Renal pelvis (tissue), 12 donors: ENCODE measurements at places on chromosomes 2 and 18.

DNA sequence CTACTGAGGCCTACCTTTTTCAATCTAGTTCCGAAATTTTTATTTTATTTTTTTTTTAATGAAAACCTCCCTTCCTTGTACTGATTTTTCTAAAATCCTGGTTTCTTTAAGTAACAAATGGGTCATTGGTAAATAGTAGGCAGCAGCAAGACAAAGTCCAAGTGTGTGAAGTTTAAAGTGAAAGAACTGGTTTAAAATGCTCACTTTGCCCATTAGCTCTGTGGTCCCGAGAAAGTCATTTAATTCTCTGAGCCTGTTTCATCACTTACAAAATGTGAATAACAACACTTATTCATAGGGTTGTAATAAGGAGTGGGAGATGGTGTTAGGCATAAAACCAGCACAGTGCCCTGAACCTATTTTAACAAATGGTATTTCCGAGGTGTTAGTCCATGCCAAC lies 426.2 kb downstream of the ERBB4 start:
- no peak for DNase-seq

GRCh38 chr2:167438206-167438605 lies 549.9 kb downstream of the XIRP2 start:
- DNase-seq = no peak

DNA sequence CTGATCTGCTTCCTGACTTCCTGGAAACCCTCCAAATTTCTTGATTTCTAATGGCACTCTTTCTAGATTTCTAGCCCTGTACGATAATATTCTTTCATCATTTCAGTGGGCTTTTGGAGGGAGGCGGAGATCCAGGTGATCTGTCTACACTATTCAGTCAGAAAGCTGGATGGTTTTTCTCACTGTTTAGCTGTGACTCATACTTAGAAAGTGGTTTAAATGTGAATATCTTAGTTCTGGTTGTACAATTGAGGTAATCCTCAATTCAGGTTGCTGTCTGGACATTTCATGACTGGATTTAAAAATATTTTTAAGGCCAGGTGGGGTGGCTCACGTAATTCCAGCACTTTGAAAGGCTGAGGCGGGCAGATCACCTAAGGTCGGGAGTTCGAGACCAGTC lies 20.8 kb downstream of the SEH1L start:
- DNase-seq = no peak

GRCh38 chr2:217412721-217413120 lies 552.9 kb upstream of the TNP1 start:
- DNase-seq = no peak

GRCh38 chr18:32773382-32773712 lies 524 bp upstream of the KLHL14 start:
- DNase-seq = peak; percentile 19

GRCh38 chr2:207160115-207160514 lies 5.6 kb downstream of the KLF7 start:
- DNase-seq = no peak

DNA sequence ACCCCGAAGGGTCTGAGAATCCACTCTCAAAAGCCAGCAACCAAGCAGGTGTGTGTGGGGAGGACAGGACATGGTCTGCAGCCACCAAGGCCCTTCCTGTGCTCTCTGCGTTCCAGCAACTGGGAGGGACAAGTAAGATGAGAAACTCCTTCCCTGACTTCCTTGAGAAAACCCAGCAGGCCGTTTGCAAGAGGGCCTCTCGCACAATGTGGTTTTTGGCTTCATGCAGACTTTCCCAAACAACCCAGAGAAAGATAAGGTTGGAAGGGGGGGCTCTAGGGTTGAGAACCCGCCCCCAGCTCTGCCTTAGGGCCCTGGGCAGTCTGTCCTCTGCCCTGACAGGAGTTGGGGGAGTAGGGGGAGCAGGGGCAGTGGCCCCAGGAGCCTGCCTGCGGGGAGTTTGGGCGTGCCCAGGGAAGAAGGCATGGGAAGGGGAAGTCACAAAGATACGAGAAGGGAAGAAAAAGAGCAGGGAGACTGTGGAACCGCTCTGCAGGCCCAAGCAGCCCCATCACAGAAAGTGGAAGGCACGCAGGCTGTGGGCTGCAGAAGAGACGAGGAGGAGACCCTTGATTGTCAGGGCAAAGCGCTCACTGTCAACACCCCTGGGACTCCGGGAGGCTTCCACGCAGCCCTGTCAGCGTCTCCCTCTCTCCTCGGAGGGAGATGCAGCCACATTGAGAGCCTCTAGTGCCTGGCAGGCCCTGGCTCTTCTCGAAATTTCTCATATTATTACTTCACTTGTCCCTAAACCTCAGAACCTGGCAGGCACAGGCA lies 99.8 kb downstream of the SMAD7 start:
- DNase-seq = peak; percentile 83

- no peak for DNase-seq
These were observed 23.8 kb upstream of the PTMA start for GRCh38 chr2:231684314-231685223.
